Activated T-helper 2 cell treated with anti-CD3 and anti-CD28 coated beads, Interferon-gamma antibody, Interleukin-2, Interleukin-4, amounts not matched to agents 10 μg/mL and 5 μg/mL and 100 μg/mL, durations not matched to agents 14 hours and 24 hours and 36 hours (primary cell): ENCODE measurements at places on chromosomes 7 and 10.

GRCh38 chr7:92698237-92698841 is 108.1 kb upstream of the FAM133B start:
- no peak for DNase-seq

DNA sequence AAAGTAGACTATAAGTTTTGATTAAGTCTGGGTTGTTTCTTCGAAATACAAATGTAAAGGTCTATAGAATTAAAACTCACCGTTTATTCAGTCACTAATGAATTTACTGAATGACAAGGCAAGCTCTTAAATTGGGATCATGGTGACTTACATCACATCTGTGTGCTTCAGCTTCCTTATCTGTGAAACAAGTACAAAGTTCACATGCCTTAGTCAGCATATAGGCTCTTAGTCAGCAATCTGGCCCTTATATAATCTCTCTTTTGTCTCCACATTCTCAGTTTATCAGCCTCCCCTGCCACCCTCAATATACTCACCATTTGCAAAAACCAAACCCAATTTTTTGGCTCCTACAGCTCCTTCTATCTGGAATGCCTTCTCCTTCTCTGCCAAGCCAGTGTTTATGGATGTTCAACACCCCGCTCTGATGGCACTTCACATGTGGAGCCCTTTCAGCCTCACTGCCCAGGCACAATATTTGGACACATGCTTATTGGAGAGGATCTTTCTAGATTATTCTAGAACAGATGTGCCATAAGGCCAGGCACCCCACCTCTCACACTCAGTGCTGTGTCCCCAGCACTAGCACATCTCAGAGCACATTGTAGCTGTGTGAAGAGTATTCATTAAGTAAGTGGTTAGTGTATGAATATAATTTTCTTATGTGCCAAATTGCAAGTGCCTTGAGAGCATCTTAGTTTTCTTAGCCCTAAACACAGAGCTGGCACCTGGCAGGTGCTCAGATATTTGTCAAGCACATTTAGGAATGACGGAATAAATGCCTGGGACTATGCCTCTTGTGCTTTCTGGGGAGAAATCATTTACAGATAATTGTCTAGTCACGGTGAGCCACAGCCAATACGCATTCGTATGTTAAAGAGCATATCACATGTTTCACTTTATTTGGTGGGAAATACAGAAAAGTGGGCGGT is 9.8 kb upstream of the LAMB1 start:
- DNase-seq = no peak

DNA sequence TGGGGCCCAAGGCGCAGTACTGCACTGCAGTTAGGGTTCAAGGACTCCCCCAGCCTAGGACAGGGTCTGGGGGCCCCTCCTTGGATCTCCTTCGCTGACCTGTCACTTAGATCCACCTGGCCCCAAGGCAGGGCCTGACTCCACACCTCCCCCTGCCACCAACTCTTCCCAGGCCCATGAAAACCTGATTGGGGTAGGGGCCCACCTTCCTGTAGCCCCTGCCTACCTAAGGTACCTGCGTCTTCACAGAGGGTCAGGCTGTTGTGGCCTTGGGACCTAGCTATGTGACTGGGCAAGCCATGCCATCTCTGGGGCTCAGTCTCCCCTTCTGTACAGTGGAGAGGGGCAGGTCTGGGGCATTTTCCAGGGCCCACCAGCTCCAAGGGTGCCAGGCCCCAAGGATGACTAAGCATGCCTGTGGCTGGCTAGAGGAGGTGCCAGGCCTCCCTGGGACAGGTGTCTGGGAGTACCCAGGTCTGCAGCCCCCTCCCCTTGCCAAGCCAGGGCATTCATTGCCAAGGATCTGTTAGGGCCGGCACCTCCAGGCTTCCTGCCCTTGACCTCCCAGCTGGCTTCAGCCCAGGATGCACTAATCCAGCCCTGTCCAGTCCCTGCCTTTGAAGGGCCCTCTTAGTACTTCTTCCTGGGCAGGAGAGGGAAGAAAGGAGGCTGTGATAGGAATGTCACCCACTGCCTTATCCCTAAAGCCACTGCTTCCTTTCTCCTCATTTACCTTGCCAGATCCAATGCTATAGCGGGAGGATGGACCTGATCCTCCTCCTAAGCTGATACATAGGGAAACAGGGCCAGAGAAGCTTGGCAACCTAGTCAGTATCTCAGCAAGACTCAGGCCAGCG is 1.3 kb downstream of the LIMK1 start:
- no peak for DNase-seq

- DNase-seq = no peak
Measured at GRCh38 chr7:29359482-29360093, 165.0 kb downstream of the CHN2 start.

GRCh38 chr10:121595806-121596688 is 2.2 kb downstream of the FGFR2 start:
- no peak for DNase-seq

GRCh38 chr7:18508443-18509427 is 13.2 kb downstream of the HDAC9 start:
- no peak for DNase-seq

GRCh38 chr7:27723085-27723484 is 16.9 kb upstream of the TAX1BP1 start:
- no peak for DNase-seq

GRCh38 chr10:73743327-73743904 is 756 bp upstream of the SEC24C start:
- no peak for DNase-seq

DNA sequence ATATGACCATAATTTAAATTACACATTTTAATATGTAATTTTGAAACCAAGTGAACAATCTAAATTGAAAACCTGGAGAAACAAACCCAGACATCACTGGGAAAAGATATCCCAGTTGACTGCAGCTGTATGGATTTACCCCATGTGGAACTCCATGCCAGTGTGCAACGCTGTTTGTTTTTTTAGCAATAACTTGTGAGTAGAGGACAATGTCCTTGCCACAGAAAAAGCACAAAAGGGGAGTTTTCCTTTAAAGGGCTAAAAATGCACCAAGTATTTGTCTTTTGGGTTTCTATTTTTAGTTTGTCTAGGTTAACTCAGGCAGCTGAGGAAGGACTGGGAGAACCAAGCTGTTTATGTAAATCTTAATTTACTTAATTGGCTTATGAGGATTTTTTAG is 15.1 kb upstream of the COL17A1 start:
- no peak for DNase-seq

- DNase-seq = no peak
Measured at GRCh38 chr10:4006858-4007257, 221.8 kb upstream of the KLF6 start.

- no peak for DNase-seq
Measured at GRCh38 chr7:79176859-79177477, 276.5 kb downstream of the MAGI2 start.

- DNase-seq = peak; percentile 56
Measured at GRCh38 chr7:2670720-2671391, 17.1 kb upstream of the AMZ1 start.

GRCh38 chr7:52317921-52318320 is 717.5 kb upstream of the POM121L12 start:
- no peak for DNase-seq

GRCh38 chr10:103278862-103279298 is 1.9 kb downstream of the INA start:
- DNase-seq = peak; percentile 34

- DNase-seq = no peak
Measured at GRCh38 chr7:141003172-141004065, 11.3 kb downstream of the MRPS33 start.

DNA sequence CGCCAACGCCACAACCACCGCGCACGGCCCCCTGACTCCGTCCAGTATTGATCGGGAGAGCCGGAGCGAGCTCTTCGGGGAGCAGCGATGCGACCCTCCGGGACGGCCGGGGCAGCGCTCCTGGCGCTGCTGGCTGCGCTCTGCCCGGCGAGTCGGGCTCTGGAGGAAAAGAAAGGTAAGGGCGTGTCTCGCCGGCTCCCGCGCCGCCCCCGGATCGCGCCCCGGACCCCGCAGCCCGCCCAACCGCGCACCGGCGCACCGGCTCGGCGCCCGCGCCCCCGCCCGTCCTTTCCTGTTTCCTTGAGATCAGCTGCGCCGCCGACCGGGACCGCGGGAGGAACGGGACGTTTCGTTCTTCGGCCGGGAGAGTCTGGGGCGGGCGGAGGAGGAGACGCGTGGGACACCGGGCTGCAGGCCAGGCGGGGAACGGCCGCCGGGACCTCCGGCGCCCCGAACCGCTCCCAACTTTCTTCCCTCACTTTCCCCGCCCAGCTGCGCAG is 424 bp downstream of the EGFR start:
- DNase-seq = no peak

GRCh38 chr10:113576852-113577251 is 24.0 kb downstream of the HABP2 start:
- no peak for DNase-seq

GRCh38 chr10:62985807-62986600 is 147.1 kb upstream of the NRBF2 start:
- no peak for DNase-seq

DNA sequence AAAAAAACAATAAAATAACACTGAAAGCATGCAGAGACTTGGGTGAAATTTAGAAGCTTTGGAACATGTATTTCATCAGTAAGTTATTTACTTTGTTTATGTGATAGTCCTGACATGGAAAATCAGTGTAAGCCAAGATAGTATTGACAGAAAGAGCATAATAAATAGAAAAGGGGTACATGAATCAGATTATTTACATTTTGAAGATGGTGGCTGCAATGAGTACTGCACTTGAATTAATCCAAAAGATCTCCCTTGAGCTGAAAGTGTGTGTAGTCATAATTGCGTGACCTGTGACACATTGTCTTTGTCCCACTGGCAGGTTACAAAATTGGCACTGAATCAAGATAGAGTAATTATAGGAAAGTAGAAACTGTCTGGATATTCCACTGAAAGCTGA is 562.9 kb downstream of the GFRA1 start:
- no peak for DNase-seq

- DNase-seq = no peak
Measured at GRCh38 chr10:30368065-30368718, 19.1 kb upstream of the MTPAP start.

DNA sequence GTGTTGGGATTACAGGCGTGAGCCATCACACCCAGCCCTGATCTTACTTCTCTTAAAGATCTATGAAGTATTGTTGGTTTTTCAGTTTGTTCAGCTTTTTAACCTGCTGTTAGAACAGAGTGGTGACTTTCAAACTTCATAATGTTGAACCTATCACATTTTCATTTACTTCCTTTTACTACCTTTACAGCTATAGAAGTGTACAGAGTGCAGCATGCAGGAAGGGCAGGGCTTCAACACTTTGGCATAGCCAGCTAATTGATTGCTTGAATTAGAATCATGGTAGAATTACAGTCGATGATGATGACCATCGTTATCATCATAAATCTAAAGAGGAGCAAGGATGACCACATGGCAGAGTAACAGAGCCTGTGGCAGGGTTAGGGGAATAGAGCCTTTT is 55.5 kb downstream of the AOAH start:
- no peak for DNase-seq

GRCh38 chr10:115744089-115744488 is 528.9 kb downstream of the GFRA1 start:
- DNase-seq = no peak
